NCI-H1092 treated with DMSO at 0.1 percent for 48 hours (cell line): ENCODE measurements at places on chromosomes 6 and 20.

GRCh38 chr6:22526736-22527135 is 42.6 kb upstream of the HDGFL1 start:
- DNase-seq = no peak

DNA sequence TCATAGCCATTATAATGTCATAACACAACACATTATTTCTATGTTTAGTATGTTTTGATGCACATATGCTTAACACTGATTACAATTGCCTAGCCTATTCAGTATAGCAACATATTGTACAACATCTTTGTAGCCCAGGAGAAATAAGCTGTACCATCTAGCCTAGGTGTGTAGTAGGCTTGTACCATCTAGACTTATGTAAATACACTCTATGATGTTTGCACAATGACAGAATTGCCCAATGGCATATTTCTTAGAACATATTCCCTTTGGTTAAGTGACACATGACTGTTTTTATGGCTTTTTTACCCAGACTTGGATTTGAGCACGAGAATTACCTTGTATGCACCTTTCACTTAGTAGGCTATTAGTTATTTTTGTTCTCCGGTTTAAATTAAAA is 64.5 kb upstream of the HIVEP1 start:
- no peak for DNase-seq

DNA sequence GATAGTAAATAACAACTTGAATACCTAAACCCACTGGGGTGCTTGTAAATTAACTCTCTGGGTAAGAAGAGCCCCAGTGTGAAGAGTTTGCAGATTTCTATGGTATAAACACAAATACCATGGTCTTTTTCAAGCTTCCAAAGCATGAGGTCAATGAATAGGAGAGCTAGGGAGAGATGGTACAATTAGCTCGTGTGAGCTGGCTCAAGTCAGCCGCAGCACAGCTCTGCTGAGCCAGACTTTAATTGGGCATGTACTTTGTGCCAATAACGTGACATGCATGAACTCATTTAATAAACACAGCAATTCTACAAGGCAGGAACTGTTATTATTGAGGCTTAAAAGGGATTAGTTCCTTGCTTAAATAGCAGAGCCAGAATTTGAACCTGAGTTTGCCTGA is 684.2 kb downstream of the KIF16B start:
- DNase-seq = peak; percentile 30

DNA sequence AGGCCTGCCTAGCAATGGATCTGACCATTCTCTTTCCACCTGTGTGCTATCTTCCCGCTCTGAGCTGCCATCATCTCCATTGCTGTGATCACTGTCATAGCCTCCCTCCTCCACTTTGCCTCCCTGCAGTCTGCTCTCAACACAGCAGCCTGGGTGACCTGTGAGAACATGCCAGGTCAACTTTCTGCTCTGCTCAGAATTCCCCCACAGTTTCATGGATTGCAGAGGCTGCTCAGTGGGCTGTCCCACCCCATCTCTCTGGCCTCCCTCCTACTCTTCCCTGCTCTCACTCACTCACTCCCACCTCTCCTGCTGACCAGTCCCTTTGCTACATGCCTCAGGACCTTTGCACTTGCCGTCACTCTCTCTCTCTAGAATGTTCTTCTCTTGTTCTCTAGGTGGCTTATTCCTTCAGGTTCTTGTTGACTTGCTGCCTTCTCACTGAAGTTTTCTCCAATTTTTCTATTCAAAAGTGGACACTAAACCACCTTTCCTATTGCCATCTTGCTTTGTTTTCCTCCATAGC is 159.9 kb downstream of the CD83 start:
- DNase-seq = no peak

DNA sequence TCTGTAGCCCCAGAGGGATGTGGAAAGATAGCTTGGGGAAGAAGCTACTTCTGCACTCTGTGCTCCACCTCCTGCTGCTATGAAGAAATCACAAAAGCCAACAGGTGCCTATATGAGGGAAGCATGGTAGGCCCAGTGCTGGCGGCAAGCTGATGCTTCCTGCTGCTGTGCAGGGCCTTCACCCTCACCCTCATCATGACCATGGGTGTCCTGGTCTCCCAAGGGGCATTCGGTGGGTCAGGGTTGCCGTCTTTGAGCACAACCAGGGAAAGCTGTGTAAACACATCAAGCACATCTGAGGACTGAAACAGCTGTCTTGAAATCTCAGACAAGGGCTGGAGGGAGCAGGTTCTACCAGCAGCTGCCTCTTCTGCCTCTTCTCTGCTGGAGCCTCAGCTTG is 184.0 kb downstream of the FNDC1 start:
- no peak for DNase-seq
